ENCODE measurements at places on chromosomes 12 and 14. TPM values are rescaled to one million over a fixed set of nuclear protein-coding genes. Genes with fewer than 3 reads are reported as not detected.
A peak's percentile ranks its signal among the peaks of the same experiment; 100 is the strongest.

VCPKMT gene
- total RNA-seq: 2.5 TPM

NAV3 gene
- 3.3 TPM for total RNA-seq

OR4K2 gene
- not detected for total RNA-seq

FGD4 gene
- 17.3 TPM for total RNA-seq

ADGRD1 gene
- 86.1 TPM for total RNA-seq

ESPL1 gene
- total RNA-seq: 0.81 TPM

SLC7A8 gene
- 11.6 TPM for total RNA-seq

LBHD2 gene
- not detected for total RNA-seq

DNA sequence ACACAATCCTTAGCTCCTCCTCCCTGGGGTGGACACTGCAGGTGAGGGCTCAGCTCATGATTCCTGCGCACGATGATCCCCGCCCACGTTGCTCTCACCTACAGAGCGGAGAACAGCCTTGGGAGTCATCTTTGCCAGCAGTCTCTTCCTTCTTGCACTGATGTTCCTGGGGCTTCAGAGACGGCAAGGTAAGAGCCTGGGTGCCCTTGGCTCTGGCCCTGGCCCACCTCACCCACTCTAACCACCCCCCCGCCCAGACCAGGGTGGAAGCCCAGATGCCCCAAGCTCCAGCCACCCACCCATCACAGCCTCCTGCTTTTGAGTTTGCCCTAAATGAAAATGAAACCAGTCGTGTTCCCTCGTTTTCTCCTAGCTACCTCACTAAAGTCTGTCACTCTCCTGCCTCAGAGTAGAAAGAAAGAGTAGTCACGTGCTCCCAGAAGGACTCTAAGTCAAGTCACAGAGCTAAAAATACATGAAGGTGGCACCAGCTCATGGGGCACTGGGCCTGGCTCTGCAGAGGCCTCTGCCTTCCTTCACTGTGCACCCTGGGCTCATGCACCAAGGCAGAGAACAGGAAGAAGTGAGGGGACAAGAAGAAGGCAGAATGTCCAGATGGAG lies 9.0 kb downstream of the TAPBPL start:
- DNase-seq: no peak

DNA sequence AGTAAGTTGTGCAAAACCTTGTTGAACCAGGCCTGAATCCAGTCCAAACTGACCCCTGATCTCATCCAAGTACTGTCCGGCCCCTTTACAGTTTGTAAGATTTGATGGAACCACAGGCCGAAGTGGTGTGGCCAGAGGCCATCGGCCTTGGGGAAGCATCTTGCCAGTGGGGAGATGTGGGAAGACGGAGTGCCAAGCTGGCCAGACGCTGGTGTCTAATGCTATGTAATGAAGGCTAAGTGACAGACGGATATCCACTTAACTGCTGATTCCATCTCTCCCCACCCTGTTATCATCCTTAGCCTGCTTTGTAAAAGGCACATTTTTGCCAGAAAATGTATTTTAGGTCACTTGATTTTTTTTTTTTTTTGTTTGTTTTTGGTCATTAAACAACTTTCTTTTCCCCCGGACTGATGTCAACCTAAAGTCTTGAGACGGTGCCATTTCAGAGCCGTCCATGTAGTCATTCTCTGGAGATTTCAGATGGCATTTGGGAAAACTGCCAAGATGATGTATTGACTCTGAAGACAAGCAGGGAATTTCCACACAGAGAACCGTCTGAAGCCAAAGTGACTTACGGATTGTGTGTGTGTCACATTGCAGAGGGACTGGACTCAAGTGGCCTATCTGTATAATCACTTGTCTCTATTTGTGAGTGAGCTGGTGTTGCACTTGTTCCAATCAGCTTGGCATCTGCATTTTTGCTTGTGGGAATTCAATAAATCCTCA lies 86.5 kb upstream of the MANSC4 start:
- DNase-seq: no peak

DNA sequence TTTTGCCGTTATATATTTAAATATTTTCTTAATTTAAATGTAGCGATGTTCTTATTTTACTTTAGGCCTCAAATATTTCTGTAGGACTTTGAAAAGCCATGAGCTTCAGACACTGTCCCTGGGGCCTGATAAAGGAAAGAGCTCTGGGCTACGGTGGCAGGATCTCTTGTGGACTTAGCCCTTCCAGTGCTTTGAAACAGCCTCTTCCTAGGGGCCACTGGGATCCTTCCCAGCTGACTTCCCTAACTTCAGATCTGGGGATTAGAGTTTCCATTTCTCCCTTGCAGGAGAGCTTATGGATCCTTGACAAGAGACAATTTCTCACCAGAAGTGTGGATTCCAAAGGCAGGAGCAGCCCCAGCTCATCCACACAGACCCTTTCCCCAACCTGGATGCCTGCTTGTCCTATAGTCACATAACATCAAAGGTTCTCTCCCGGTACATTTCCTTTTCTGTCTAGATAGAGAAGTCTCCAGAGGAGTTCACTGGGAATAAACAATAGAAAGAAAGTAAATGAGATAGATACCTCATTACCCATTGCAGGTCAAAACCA lies 221.4 kb downstream of the TTC6 start:
- no peak for DNase-seq

DNA sequence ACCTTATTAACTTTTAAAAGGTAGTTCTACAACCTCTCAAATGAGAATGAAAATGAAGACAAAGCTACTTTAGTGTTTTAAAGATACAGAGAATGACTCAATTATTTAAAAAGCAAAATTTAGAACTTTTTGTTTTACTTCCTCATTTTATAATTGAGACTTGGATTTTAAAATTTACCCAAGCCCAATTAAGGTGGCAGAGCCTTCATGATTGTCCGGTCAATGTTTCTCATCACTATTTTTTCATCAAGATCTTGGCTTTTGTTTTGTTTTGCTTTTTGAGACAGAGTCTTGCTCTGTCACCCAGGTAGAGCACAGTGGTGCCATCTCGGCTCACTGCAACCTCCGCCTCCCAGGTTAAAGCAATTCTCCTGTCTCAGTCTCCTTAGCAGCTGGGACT lies 32.7 kb downstream of the PPP4R3A start:
- no peak for DNase-seq

- no peak for DNase-seq
Measured at GRCh38 chr12:92242907-92243306, 97.3 kb upstream of the BTG1 start.

DNA sequence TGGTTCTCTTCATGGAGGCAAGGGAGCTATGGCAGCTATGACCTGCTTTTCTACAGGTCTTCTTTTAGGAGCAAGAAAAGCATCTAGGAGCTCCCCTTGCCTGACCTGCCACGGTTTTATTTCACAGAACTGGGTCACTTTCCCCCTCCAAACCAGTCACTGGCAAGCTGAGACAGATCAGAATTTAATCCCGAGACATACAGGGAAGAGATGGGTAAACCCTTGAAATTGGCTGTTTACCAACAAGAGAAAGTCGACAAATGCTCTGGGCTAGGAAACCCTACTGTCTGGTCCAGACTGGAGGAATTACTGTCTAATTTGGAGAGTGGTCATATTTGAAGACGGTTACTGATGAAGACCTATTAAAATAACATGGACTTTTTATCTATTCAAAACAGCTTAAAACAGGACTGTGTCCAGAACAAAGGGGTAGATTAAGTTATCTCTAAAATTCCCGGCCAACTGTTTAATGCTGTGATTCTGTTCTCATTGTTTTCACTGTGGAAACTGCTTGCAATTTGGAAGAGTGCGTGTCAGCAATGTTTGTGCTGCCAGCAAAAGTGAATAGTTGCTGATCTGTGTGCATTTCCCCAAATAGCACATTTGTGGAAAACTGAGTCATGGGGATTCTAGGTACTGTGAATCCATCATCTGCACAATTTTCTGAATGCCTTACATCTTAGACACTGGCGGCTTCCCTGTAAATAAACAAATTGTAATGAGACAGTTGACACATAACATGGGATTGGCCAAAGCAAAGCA lies 73.4 kb upstream of the EEA1 start:
- no peak for DNase-seq

DNA sequence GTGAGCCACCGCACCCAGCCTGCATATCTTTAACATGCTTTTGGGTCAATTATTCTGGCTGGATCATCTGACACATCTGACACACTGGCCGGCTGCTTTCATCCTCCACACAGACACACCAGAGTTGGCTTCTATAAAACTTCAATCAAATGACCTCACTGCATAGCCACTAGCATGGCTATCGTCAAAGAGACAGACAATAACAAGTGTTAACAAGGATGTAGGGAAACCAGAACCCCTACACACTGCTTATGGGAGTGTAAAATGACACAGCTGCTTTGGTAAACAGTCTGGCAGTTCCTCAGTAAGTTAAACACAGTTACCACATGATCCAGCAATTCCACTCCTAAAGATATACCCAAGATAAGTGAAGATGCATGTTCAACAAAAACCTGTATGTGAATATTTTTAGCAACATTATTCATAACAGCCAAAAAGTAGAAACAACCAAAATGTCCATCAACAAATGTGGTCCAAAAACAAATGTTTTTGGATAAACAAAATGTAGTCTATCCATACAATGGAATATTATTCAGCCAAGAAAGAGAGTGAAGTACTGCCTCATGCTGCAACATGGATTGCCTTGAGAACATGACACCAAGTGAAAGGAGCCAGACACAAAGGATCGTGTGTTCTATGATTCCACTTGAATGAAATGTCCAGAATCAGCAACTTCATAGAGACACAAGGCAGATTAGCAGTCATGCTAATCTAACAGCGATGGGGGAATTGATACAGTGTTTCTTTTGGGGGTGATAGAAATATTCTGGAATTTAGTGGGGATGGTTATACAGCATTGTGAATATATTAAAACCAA lies 10.1 kb downstream of the KDM2B start:
- DNase-seq: no peak

DNA sequence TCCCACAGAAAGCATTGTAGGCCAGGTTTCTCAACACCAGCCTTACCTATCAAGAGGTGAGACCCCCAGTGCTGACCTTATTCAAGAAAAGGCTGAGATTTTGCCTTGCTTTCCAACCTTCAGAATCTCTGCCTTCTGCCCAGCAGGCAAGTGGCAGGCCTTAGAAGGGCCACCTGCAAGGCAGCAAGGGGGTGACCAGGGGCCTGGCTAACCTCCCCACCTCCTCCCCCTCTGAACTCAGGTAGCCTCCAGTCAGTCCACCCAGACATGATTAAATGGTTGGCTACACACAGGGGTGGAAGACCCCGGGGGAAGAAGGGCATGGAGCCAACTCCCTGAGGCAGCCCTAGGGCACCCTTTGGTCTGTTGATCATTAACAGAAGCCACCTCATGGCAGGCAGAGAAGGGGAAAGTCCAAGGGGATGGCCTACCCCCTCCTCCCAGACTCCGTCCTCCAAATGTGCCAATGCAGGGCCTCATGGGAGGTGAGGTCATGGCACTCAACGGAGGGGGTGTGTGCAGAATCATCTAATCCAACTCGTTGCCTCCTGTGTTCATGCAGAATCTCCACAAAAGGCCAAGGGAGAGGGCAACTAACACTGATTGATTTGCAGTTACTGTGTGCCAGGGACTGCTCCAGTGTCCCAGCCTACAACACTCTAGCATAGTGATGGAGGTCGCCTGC lies 8.5 kb downstream of the ZFP36L1 start:
- DNase-seq: peak; percentile 51

DNA sequence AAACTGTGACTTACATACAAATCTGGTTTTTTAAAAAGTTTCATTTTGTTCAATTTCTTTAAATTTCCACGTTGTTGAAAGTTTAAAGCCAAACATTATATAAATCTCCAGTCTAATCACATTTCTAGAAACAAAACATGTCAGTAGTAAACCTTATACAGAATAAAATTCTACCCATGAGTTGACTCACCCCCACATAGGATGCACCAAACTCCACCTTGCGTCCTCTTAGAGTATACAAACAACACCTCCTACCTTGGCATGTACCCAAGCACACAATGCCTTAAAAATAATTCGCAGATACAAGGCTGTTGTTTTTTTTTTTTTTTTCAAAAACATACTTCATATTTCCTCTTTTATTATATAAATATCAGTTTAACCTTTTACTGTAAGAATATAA lies 3.3 kb downstream of the FBXL14 start:
- DNase-seq: no peak

DNA sequence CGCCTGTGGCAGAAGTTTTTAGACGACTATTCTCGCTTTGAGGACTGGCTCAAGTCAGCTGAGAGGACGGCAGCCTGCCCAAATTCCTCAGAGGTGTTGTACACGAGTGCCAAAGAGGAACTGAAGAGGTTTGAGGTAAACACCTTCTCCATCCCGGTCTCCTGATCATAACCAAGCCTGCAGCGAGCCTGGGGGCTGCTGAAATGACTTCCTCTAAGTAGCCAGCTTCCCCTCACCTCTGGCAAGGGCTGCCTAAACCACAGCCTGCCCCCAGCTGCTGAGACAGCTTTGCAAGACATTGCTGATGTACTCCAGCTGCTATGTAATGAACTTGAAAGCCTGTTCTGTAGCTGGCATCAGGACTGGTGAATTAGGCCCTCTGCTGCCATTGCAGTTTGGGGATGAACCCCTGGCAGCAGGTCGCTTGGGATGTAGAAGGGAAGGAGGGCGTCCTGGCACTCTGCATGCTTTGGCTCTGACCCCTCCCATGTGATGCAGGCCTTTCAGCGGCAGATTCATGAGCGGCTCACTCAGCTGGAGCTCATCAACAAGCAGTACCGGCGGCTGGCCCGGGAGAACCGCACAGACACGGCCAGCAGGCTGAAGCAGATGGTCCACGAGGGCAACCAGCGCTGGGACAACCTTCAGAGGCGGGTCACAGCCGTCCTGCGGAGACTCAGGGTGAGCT lies 84.6 kb downstream of the ESR2 start:
- peak; percentile 74 for DNase-seq

DNA sequence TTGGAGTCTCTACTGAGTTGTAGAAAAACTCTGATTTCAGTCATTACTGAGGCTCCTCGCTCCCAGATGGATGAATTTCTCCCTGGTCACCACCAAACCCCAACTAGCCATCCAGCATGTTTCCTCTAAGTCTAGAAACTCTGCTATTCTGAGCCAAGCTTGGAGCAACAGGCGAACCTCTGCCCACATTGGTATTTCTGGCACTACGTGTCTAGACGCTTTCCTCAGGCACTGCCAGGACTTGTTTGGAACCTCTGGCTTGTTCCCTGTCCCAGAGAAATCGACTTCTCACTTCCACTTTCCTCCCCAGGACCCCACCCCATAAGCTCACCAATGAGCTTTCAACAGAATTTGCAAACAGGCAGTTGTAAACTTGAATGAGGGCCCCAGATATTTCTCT lies 27.6 kb downstream of the WSCD2 start:
- DNase-seq: no peak

- no peak for DNase-seq
Measured at GRCh38 chr12:67698672-67699581, 50.4 kb downstream of the DYRK2 start.

DNA sequence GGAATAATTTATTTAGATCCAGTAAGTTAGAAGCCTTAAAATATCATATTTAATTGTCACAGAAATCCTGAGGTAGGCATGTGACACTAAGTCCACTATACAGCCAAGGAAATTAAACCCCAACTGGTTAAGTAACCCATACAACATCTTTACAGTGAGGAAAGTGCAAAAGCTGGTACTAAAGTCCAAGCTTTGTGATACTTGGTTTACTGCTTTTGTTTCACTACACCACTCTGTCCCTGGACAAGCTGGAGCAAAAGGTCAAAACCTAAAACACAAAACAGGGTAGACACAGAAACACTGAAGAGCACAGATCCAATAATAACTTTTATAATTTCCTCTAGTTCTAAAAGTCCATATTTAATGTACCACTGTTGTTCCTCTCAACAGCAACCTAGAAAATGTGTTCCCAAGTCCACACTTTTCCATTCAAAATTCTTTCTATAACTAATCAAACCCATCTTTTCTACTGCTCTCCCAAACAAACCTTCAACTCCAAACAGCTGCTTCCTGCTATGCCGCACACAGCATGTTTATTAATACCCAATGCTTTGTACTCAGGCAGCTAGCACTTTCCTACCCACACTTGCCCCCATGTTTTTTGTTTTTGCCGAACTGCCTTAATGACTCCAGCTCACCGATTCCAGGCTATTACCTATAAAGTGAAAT lies 90.9 kb downstream of the MED13L start:
- no peak for DNase-seq
